ENCODE measurements at places on chromosomes 5 and 9.

- DNase-seq, result no peak
These were observed 343.2 kb downstream of the DMAC1 start for GRCh38 chr9:7456377-7456776.

GRCh38 chr5:73899055-73899454, 273.1 kb downstream of the ARHGEF28 start:
- DNase-seq, result no peak

DNA sequence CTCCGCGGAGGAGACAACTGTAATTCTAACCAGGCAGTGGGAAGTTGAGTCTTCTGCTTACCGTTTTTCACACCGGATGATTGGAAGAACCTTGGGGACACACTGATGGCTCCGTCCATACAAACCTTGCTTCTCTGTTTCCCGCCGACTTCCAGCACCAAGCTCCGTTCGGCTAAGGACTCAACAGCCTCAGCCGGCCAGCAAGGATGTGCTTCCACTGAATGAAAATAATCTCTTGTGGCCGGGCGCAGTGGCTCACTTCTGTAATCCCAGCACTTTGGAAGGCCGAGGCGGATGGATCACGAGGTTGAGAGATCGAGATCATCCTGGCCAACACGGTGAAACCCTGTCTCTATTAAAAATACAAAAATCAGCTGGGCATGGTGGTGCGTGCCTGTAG, 1.8 kb upstream of the EDF1 start:
- no peak for DNase-seq

DNA sequence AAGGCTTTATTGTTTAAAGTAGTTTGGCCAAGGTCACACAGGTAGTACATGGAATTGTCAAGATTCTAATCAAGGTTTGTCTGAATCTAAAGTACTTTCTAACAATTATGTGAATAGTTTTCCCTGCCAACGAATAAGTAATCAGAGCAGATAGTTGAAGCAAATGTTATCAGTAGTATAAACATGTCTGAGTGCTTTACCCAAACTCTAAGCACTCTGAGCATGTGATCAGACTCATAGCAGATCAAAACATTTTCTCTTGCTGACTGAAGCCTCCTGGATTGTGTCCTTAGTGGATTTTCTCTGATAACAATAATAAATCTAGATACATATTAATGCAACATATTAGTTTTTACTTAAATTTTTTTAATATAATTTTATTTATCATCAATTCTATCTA, 995.0 kb downstream of the EFNA5 start:
- no peak for DNase-seq

GRCh38 chr5:152546493-152546892, 141.4 kb upstream of the NMUR2 start:
- DNase-seq, result no peak

GRCh38 chr5:58359981-58360380, 99.9 kb downstream of the PLK2 start:
- no peak for DNase-seq

GRCh38 chr5:95798048-95798447, 24.5 kb downstream of the GLRX start:
- DNase-seq, result no peak

- DNase-seq, result no peak
These were observed 267.7 kb downstream of the ADAMTS6 start for GRCh38 chr5:65213921-65214525.

GRCh38 chr5:158882660-158883059, 217.1 kb downstream of the EBF1 start:
- DNase-seq, result no peak

DNA sequence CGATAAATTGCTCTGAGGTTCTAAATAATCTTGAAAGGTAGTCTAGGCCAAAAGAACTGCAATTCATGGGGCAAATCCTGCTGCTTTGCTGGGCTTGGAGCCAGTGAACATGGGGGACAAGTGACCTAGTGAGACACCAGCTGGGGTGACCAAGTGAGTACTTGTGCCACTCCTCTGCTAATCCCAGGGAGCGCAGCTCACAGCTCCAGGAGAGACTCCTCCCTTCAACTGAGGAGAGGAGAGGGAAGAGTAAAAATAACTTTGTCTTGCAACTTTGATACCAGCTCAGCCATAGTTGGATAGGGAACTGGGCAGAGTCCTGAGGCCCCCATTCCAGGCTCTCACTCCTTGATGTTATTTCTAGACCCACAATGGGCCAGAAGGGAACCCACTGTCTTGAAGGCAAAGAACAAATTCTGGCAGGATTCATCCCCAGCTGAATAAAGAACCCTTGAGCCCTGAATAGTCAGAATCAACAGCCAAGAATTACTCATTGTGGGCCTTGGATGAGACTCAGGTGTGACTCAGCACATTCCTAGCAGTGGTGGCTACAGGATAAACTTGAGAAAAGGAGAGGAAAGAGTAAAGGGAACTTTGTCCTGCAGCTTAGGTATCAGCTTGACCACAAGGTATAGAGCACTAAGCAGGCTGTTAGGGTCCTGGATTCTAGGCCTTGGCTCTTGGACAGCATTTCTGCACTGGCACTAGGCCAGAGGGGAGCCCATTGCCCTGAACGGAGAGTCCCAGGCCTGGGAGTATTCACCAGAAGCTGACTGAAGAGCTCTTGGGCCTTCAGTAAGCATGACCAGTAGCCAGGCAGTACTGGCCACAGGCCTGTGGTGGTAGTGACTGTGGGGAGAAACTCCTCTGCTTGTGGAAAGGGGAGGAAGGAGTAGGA, 288.3 kb upstream of the CDH18 start:
- no peak for DNase-seq

DNA sequence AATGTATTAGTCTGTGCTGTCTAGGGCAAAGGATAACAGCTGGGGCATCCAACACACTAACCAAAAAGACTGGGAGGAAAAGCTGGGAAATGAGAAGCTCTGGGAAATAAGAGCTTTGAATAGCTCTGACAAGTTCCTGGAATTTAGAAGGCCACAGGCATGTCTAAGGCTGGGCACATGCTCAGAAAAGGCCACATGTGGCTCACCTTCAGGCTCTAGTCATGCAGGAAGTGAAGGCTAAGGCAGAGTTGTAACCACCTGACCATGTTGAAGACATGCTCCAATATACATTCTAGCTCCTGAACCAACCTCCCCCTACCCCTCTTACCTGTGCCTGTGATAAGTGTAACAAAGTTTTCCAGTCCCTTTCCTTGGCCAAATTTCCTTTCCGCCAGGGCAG, 31.7 kb downstream of the CLTA start:
- DNase-seq, result no peak

GRCh38 chr9:128733256-128733655, 9.3 kb upstream of the ZDHHC12 start:
- no peak for DNase-seq

GRCh38 chr5:119395080-119395836, 39.4 kb downstream of the TNFAIP8 start:
- DNase-seq, result no peak

DNA sequence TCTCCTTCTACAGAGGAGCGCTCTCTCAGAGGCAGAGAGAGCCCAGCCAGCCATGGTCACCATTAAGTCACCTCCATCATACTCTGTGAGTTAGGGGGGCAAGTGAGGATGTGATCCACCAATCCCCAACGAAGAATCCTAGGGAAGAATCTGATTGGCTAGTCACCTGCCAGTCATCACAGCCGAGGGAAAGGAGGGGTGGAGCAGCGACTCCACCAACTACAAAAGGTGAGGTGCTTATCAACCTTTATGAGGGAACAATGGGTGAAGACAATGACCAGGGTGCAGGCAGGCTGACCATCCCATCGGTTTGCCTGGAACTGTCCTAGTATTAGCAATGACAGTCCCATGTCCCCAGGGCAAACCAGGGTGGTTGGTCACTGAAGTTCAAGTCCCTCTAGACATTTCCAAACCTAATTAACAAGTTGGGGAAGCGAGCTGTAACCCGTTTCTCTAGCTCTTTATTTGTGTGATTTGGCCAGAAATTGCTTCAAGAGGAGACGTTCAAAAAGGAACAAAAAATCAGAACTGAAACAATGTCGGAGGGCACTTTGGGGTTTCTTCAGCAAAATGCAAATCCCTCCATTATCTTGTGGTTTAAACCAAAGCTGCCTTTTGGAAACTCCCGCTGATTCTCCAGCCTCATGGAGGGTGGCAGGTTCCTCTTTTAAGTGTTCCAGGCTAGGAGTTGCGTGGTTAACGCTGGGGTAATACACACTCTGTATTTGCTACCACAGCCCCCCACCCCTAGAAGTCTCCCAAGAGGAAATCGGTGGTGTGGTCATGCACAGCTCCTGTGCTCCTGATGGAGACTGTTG, 18.8 kb upstream of the FCN1 start:
- DNase-seq, result no peak

GRCh38 chr9:93419023-93419422, 32.5 kb upstream of the FAM120A start:
- DNase-seq, result no peak

DNA sequence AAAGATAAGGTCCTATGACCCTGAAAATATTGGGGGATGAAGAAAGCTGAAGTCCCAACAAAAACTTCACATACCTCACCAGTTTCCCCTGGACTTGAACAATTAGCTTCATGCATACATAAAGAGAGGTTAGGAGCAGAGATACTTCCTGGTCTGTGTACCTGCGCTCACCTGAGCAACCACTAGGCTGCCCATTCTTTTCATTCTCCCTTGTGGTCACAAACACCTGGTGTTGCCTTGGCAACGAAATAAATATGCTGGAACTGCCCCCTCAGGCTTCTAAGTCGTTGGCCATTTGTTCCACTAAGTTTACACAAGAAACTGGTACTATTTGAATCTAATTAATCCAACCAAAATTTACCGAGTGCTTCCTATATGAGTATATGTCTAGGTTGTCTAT, 18.1 kb downstream of the OTP start:
- DNase-seq, result no peak

DNA sequence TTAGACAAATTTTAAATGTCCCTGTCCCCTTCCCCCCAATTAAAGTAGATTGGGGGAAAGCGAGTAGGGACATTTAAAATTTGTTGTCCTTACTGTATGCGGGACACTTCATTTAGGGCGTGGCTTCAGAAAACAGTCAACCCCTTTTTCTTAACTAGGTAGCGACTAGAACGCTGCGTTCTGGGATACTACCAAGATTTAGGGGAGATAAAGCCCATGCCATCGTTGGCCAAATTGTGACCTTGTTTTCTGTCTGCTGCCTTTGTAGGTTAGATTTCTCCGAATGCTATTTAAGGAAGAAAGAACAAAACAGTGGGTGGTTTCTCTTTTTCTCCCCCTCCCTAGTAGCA, 1.2 kb downstream of the CKS2 start:
- no peak for DNase-seq

DNA sequence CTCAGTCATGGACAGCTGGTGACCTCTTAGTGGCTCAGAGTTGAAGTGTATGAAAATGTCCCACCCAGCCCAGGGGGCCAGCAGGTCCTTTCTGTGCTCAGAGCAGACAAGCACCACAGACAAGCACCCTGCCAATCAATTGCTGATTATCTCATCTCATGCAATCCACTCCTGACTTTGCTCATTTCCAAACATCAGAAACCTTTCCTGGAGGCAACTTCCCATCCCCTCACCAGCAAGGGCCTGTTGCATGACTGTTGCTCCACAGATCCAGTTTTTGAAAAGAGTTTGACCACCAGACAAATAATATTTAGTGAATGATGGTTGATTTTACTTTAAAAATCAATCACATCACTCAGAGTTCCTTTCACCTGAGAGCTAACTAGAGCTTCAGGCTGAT, 397.3 kb upstream of the KLF4 start:
- no peak for DNase-seq

- no peak for DNase-seq
These were observed 428.2 kb downstream of the ANXA1 start for GRCh38 chr9:73579823-73580222.

DNA sequence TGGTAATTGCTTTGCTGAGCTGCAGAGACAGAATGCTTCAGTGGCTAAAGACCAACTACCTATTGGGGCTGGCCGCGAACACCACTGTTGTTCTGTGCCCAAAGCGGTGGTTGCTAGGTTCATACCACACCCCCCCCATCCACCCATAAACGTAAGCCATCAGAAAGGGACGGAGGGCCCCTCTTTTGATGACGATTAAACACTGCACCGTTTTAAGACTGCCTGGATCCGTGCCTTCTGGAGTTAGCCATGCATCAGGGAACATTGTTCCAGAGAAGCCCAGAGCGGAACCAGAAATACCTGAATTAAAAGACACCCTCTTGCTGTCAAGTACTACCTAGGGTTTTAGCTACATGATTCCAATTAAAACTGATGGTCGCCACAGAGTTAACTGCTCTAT, 369.1 kb upstream of the DAP start:
- DNase-seq, result no peak

DNA sequence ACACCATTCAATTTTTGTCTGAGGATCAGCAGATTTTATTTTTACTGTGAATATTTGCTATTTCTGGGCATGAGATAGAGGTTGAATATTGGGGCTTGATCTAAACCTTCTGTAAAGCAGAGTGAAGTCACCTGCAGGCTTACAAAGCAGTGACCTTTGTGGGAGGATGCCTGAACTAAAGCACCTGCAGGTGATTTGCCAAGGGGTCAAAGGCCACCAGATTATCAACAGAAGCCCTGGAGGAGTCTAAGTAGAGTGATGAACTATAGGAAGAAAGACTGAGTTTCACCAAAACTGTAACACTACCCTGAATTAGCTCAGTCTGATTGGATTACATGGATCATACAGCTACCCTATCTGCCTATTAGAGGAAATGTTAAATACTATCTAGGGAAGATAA, 144.3 kb upstream of the PRLR start:
- DNase-seq, result no peak

DNA sequence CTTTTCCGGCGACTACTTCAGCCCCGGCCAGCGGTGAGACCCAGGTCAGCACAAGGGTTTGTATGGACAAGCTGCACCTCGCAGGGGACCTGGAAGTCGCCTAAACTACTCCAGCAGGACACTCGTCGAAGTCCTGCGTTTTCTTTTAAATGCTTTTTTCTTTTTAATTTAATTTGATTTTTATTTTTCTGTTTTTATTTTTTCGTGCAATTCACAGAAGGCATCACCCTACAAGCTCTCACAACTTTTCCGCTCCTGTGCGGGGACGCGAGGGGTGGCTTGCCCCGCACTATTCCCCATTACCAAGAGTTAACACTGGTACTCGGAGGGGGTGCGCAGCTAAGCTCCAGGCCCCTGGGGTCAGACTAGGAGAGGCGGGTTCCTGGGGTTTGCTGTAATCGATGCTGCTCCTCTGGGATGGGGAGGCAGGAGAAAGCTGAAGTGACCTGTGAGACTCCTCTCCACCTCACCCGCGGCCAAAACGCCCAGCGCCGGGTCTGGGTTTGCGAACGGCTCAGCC, 1.3 kb downstream of the EDIL3 start:
- DNase-seq, result no peak

DNA sequence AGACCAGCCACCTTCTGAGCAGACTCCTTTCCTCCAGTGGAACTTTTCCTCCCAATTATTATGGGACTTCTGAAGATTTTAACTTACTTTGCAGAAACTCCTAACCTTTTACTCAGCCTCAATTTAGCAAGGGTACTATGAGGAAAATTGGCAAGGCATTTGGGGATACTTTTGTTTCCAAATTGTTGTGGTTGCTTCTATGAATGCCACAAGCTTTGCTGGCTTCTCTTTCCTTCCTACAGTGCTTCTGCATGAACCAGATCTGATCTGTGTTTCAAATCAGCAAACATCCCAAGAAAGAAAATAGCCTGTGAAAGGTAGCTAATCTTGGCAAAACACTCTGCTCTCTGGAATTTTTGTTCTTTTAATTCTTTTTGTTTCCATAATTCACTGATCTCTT, 57.3 kb upstream of the TAF11L2 start:
- no peak for DNase-seq
